Activated effector memory CD4-positive, alpha-beta T cell treated with anti-CD3 and anti-CD28 coated beads, Interleukin-2, amount 50 U/mL, for 16 hours (primary cell): ENCODE measurements at places on chromosomes 5 and 9.

GRCh38 chr5:31086839-31087415, 106.6 kb upstream of the CDH6 start:
- no peak for DNase-seq

DNA sequence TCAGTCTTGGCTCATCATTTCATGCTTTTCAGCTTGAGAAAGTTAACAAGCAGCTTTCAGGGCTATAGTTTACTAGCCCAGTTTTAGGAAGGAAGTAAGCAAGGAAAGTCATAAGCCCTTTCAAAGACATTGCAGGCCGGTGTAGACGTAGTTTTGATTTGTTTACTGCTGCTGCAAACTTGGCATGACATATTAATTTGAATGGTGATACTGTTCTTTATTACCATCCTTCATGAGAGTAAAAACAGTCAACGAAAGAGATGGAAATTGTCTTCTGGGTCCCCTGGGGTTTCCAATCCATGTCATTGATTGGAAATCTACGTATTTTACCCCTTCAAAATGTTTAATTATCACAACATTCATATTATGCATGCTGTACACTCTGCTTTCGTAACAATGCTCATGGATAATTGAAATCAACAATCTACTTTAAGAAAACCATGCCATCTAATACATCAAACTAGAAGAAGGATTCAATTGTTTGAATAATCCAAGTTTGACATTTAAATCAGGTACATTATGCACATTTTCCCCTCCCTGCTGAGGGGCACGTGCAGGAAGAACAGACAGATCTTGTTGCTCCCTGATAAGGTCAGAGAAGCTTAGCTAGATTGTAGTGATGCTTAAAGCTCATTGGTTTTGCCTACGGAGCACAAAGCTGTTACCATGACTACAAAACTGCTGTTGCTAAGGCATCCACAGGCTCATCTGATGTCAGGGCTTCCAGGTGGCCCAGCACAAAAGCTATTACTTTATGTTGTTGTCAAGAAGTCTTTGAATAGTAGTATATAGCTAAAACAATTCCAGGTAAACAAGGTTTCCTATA, 139.9 kb upstream of the PRLR start:
- DNase-seq = no peak

DNA sequence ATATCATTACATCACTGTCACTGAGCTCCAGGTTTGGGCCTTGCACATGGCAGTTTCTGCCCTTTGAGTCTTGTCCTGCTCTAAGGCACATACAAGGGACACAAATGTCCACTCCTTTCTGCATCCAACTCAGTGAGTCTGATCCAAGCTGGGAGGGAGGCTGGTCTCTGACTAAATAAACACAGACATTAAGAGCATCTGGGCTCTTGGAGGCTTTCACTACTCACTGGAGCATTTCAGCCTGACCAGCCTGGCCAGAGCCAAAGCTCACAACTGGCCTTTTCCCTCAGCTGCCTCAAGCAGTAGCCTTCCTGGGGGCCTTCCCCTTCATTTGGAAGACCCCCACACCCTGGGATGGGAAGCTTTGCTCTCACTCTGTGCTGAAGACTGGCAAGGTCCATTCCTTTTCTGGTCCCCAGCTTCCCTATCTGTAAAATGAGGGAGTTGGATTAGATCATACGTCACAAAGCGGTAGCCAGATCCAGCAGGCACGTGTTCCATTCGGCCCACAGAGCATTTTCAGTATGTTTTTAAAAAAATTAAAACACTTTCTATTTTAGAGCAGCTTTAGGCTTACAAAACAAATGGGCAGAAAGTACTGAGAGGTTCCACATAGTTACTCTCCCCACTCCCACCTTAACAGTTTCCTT, 58.6 kb upstream of the XPA start:
- DNase-seq = peak; percentile 25

DNA sequence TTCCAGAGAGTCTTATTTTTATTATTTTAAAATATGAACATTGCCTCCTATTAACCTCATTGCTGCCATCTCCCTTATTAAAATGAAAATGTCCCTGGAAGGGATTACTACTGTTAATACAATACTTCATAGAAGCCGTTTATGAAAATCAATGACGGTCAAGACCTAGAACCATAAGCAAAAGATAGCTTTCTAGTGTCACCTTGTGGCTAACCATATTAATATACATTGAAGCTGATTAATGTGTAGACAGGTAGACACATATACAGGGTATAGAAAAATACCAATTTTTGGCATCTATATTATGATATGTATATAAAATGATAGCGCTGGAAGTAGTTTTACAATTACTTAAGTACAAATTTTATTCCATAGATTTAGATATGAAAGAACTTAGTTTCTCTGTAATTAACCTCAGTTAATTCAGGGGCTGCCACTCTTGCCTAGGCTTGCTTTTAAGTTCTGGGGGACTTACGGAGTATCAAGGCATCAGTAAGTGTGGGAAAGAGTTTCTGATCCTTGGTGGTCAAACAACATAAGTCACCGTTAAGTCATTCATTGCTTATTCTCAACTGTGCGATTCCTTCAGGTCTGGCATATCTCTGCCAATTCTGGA, 2.5 kb upstream of the YTHDC2 start:
- DNase-seq = no peak
